Osteoblast (primary cell): ENCODE measurements at places on chromosomes 13 and 19.
A peak's percentile ranks its signal among the peaks of the same experiment; 100 is the strongest.

DNA sequence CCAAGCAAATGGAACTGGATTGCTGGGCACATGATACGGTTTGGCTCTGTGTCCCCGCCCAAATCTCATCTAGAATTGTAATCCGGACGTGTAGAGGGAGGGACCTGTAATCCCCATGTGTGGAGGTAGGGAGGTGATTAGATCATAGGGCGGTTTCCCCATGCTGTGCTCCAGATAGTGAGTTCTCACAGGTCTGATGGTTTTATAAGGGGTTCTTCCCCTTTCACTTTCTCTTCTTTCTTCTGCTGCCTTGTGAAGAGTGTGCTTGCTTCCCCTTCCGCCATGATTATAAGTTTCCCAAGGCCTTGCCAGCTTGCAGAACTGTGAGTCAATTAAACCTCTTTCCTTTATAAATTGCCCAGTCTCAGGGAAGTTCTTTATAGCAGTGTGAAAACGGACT, 32.6 kb upstream of the MTIF3 start:
- peaks cover 2% of the 10 kb centered on the region for H3K27me3 ChIP-seq
- DNase-seq, result no peak
- no peak overlapping the region for H3K27ac ChIP-seq

GRCh38 chr13:32178763-32179162, 136.4 kb downstream of the ZAR1L start:
- no peak for DNase-seq
- no peaks in the 10 kb centered on the region for H3K27me3 ChIP-seq
- H3K36me3 ChIP-seq, result no peaks in the 10 kb centered on the region
- no peak overlapping the region for H3K27ac ChIP-seq
- H3K4me1 ChIP-seq, result no peaks in the 10 kb centered on the region
- H3K4me3 ChIP-seq, result no peak overlapping the region

DNA sequence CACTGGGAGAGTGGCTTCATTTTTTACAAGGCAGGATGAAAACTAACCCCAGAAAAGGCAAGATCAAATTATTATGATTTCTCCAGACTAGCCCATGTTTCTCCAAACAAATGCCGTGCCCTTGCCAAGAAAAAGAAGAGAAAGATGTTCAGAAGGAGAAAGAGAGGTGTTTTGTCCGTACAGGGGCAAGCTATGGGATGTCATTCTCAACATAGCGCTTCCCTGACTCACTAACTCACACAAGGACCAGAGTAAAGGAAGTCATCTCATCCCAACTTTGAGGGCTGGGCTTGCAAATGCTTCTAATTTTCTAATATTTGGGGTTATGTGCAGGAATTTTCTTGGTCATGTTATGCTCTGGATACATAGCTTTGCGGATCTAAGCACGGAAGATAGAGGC, 224.2 kb upstream of the MAB21L1 start:
- H3K36me3 ChIP-seq, result no peaks in the 10 kb centered on the region
- H3K4me3 ChIP-seq, result no peak overlapping the region
- peak; percentile 26 for DNase-seq
- peaks cover 40% of the 10 kb centered on the region for H3K4me1 ChIP-seq

DNA sequence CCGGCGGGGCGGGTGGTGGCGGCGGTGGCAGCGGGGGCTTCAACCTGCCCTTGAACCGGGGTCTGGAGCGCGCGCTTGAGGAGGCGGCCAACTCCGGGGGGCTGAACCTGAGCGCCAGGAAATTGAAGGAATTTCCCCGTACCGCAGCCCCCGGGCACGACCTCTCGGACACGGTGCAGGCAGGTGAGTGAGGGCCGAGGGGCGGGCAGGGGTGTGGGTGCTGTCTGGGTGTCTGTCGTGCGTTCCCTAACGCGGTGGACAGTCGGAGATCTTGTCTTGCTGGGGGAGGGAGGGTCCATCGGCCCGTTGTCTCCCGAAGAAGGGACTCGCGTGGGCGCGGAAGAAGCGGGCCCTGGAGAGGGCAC, 533 bp downstream of the LRCH1 start:
- H3K4me3 ChIP-seq, result peak overlapping the region; percentile 96
- H3K27me3 ChIP-seq, result no peaks in the 10 kb centered on the region
- H3K4me1 ChIP-seq, result peaks cover 14% of the 10 kb centered on the region
- no peak for DNase-seq
- no peaks in the 10 kb centered on the region for H3K36me3 ChIP-seq

- peaks cover 37% of the 10 kb centered on the region for H3K36me3 ChIP-seq
- no peak overlapping the region for H3K4me3 ChIP-seq
- H3K27me3 ChIP-seq, result no peaks in the 10 kb centered on the region
- DNase-seq, result peak; percentile 90
- H3K27ac ChIP-seq, result no peak overlapping the region
Observed at GRCh38 chr19:813219-814151, 8.3 kb downstream of the PLPPR3 start.

GRCh38 chr19:17550076-17550667, 5.3 kb upstream of the COLGALT1 start:
- H3K27me3 ChIP-seq, result no peaks in the 10 kb centered on the region
- H3K36me3 ChIP-seq, result no peaks in the 10 kb centered on the region
- DNase-seq, result no peak
- H3K4me1 ChIP-seq, result peaks cover 17% of the 10 kb centered on the region
- H3K4me3 ChIP-seq, result no peak overlapping the region

- DNase-seq, result no peak
- no peaks in the 10 kb centered on the region for H3K4me1 ChIP-seq
- H3K27me3 ChIP-seq, result no peaks in the 10 kb centered on the region
- no peaks in the 10 kb centered on the region for H3K36me3 ChIP-seq
- H3K27ac ChIP-seq, result no peak overlapping the region
Observed at GRCh38 chr13:80755910-80756309, 415.0 kb upstream of the SPRY2 start.

GRCh38 chr13:19888799-19889198, 25.4 kb upstream of the ZMYM5 start:
- DNase-seq, result peak; percentile 29
- H3K27ac ChIP-seq, result no peak overlapping the region
- no peaks in the 10 kb centered on the region for H3K36me3 ChIP-seq

GRCh38 chr19:1566392-1567115, 1.6 kb downstream of the MEX3D start:
- peak overlapping the region; percentile 82 for H3K4me3 ChIP-seq
- H3K27me3 ChIP-seq, result peaks cover 5% of the 10 kb centered on the region
- DNase-seq, result peak; percentile 100
- no peaks in the 10 kb centered on the region for H3K36me3 ChIP-seq

DNA sequence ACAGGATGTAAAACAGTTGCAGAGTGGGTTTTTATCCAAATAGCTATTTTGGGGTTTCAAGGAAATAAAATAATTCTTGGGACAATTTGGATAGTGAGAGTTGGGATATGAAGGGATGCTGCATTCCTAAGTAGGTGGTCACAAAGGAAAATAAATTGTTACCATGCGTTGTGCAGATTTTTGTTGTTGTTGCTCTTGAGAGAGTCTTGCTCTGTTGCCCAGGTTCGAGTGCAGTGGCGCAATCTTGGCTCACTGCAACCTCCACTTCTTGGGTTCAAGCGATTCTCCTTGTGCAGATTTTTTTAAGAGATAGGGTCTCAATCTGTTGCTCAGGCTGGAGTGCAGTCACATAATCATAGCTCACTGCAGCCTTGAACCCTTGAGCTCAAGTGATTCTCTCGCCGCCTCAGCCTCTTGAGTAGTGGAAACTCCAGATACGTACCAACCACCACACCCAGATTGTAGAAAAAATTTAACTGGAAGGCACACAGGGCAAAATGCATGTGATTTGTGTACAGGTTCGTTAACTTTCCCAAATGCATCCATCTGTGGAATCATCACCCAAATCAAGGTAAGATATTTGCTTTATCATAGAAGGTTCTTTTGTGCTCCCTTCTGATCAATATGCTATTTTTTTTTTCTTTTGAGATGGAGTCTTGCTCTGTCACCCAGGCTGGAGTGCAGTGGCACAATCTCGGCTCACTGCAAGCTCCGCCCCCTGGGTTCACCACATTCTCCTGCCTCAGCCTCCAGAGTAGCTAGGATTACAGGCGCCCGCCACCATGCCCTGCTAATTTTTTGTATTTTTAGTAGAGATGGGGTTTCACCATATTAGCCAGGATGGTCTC, 16.0 kb downstream of the SLC1A5 start:
- no peaks in the 10 kb centered on the region for H3K4me1 ChIP-seq
- H3K4me3 ChIP-seq, result no peak overlapping the region
- H3K36me3 ChIP-seq, result peaks cover 33% of the 10 kb centered on the region
- H3K27ac ChIP-seq, result no peak overlapping the region

DNA sequence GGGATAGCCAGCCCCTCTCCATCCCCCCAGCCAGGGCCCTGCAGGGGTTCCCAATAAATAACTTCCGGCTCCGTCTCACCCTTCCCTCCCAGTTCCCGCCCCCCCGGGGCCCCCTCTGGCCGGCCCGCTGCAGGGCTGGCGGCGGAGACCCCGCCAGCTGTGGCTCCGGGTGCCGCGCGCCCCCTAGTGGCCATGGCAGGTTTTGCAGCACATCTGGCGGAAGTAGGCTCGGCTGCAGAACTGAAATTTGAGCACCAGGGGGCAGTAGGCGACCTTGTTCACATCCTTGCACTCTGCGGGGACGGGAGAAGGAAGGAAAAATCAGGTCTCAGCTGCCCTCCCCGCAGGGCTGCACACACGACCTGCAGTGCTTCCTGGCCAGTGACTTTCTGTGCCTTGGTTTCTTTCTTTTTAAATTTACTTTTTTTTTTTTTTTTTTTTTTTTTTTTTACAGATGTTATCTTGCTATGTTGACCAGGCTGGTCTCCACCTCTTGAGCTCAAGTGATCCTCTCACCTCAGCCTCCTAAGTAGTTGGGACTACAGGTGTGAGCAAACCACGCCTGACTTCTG, 3.6 kb upstream of the MYO1F start:
- H3K36me3 ChIP-seq, result no peaks in the 10 kb centered on the region
- H3K4me1 ChIP-seq, result no peaks in the 10 kb centered on the region
